Activated CD4-positive, alpha-beta T cell treated with anti-CD3 and anti-CD28 coated beads, Interleukin-2, amount 10 ng/mL, durations not matched to agents 24 days and 14 days (primary cell): ENCODE measurements at places on chromosomes 1 and 21. TPM values are rescaled to one million over a fixed set of nuclear protein-coding genes. Genes with fewer than 3 reads are reported as not detected.

Gene DDAH1
- total RNA-seq, result not detected in 2 replicates

Gene RHD
- not detected in 2 replicates for total RNA-seq

Gene PROK1
- total RNA-seq, result not detected in 2 replicates

- no peak for DNase-seq
- peaks cover 4% of the 10 kb centered on the region for H3K27me3 ChIP-seq
- no peak within 1 kb of the TSS for H3K4me3 ChIP-seq
- no peaks in the 10 kb centered on the region for H3K36me3 ChIP-seq
- H3K4me1 ChIP-seq, result peaks cover 4% of the 10 kb centered on the region
Measured at GRCh38 chr1:153390938-153391710, at the start of gene S100A8. Gene S100A8 (minus strand): TSS chr1:153391073. CDS start chr1:153390535, 538 bp downstream.

DNA sequence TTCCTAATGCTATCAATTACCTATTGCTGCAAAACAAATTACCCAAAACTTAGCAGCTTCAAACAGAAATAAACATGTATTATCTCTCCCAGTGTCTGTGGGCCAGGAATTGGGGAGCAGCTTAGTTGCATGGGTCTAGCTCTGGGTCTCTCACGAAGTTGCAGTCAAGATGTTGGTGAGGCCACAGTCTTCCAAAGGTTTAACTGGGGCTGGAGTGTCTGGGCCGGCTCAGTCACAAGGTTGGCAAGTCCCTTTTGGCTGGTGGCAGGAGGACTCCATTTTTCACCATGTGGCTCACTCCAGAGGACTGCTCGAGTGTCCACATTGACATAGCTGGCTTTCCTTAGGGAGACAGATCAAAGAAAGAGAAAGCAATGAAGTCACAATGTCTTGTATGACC lies 5.0 kb upstream of the LRP8 start:
- no peak for DNase-seq
- no peaks in the 10 kb centered on the region for H3K27me3 ChIP-seq
- H3K4me1 ChIP-seq, result peaks cover 24% of the 10 kb centered on the region
- peak overlapping the region; percentile 19 for H3K27ac ChIP-seq
- H3K4me3 ChIP-seq, result no peak overlapping the region

DNA sequence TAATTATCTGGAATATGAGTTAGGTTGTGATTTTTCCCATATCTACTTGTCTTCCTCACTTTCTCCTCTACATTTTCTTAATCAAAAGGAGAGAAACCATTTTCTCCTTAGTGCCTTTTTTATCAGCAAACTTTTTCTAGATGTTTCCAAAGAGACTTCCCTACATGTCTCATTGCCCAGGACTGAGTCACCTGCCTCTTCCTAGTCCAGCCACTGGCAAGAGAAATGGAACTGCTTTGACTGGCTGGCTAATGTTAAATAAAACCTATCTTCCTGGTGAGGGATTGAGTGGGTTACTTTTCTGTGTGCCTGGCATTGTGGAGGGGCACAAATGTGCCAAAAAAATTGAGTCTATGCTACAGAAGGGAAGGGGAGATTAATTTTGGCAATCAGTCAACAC lies 52.1 kb upstream of the CD5L start:
- no peaks in the 10 kb centered on the region for H3K27me3 ChIP-seq
- no peaks in the 10 kb centered on the region for H3K36me3 ChIP-seq
- H3K27ac ChIP-seq, result no peak overlapping the region
- no peak overlapping the region for H3K4me3 ChIP-seq
- DNase-seq, result no peak
